T-cell (primary cell): ENCODE measurements at places on chromosomes 5 and 9. TPM values are rescaled to one million over a fixed set of nuclear protein-coding genes. Genes with fewer than 3 reads are reported as not detected.
A peak's percentile ranks its signal among the peaks of the same experiment; 100 is the strongest.

- H3K27me3 ChIP-seq: no peaks in the 10 kb centered on the region
- H3K36me3 ChIP-seq: peaks cover 66% of the 10 kb centered on the region
Measured at GRCh38 chr5:32244017-32244416, 68.7 kb downstream of the MTMR12 start.

DNA sequence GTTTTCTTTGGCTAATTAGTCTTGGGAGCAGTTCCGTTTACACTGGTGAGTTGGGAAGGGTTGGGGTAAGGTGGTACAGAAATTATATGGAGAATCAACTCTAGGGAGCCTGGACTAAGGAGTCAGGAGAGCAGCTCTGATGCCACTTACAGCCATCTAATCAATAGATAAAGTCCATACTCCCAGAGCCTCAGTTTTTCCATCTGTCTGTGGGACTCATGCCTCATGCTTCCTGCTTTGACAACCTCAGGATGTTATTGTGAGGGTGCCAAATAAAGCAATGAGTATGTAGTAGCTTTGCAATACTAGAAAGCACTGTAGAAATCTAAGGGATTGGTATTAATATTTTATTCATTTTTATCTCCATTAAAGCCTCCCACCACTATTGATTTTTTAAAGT is 105.0 kb downstream of the GALNT10 start:
- H3K4me3 ChIP-seq: no peak overlapping the region
- no peak overlapping the region for H3K27ac ChIP-seq
- DNase-seq: no peak
- H3K36me3 ChIP-seq: peaks cover 40% of the 10 kb centered on the region
- H3K4me1 ChIP-seq: no peaks in the 10 kb centered on the region

- H3K27ac ChIP-seq: no peak overlapping the region
- H3K27me3 ChIP-seq: peaks cover 4% of the 10 kb centered on the region
Measured at GRCh38 chr5:96509721-96510350, 76.8 kb upstream of the PCSK1 start.

DNA sequence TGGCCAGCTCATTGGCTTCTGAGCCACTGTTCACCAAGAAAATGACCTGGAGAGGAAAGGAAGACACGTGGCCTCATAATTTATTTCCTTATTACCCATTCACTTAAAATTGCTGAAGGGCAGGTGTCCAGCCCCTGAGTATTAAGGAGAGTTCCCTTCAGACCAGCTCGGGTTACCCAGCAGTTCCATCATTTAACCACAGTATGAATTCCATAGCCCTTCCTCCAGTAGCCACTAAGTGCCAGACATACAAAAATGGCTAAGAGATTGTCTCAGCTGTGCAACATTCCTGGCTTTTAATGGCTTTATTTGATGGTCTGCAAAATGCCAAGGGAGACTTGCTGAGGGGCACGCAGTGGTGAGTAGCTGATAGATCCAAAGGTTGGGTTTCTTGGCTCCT is 12.5 kb downstream of the AGXT2 start:
- no peak overlapping the region for H3K4me3 ChIP-seq
- H3K27me3 ChIP-seq: no peaks in the 10 kb centered on the region
- H3K27ac ChIP-seq: no peak overlapping the region
- DNase-seq: no peak

GRCh38 chr9:137725598-137725997 is 106.8 kb downstream of the EHMT1 start:
- H3K27me3 ChIP-seq: no peaks in the 10 kb centered on the region
- no peak overlapping the region for H3K27ac ChIP-seq
- DNase-seq: no peak
- H3K4me3 ChIP-seq: no peak overlapping the region
- peaks cover 16% of the 10 kb centered on the region for H3K4me1 ChIP-seq

- H3K27ac ChIP-seq: peak overlapping the region; percentile 18
- H3K36me3 ChIP-seq: no peaks in the 10 kb centered on the region
- H3K4me1 ChIP-seq: peaks cover 22% of the 10 kb centered on the region
- peak overlapping the region; percentile 60 for H3K4me3 ChIP-seq
- peak; percentile 45 for DNase-seq
Measured at GRCh38 chr5:177402271-177403043, 2.0 kb upstream of the PFN3 start.

DNA sequence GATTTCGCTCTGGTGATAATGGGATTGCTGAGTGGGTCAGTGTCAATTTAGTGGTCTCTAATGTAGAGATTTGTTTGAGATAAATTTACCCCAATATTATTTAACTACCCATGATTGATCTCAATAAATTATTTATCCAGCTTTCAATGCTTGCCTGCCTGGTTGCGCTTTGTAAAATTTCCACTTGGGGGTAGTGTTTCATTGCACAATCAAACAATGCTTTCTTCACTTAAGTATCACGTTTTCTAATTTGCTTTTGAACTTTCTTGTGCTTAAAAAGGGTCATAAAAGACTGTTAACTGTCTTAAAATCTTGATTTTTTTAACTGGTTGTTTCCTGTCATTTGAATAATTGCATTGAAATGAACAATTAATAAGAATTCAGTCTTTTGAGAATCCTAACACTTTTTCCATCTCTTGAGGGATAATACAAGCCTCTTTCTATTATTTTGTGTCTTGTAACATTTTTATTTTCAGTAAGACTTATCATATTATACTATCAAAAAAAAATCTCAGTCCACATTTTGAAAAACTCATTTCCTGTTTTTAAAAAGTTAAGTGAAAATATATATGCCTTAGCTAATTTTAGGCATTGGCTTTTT is 18.7 kb downstream of the HSD17B4 start:
- peak; percentile 7 for DNase-seq
- H3K4me1 ChIP-seq: no peaks in the 10 kb centered on the region
- no peak overlapping the region for H3K27ac ChIP-seq
- no peak overlapping the region for H3K4me3 ChIP-seq

Gene GLRX
- total RNA-seq: 40.2 TPM

Gene TIMD4
- 4.6 TPM for total RNA-seq

GRCh38 chr5:55544341-55544740 is 9.6 kb upstream of the PLPP1 start:
- no peaks in the 10 kb centered on the region for H3K36me3 ChIP-seq
- H3K4me3 ChIP-seq: no peak overlapping the region
- H3K4me1 ChIP-seq: peaks cover 8% of the 10 kb centered on the region
- H3K27ac ChIP-seq: no peak overlapping the region
- no peak for DNase-seq

Gene FYB1
- total RNA-seq: 372 TPM

DNA sequence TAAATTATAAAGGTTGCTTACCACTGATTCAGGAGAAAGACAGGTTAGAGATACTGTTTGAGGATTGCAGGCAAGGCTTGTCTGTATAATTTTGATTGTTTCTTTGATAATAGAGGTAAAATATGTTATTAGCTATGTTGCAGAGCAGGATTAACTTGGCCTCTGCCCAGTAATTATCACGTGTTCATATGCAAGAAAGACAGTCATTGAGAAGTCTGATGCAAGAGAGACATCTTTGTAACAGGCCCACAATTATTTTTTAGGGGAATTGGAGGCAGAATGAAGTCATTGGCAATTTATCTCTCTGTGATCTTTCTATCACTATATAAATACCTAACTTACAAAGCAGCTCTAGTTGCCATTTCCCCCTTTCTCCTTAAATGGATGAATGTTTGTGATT is 46.0 kb downstream of the SLC44A1 start:
- no peak overlapping the region for H3K27ac ChIP-seq
- no peaks in the 10 kb centered on the region for H3K36me3 ChIP-seq
- H3K27me3 ChIP-seq: no peaks in the 10 kb centered on the region
- no peaks in the 10 kb centered on the region for H3K4me1 ChIP-seq
- DNase-seq: no peak

DNA sequence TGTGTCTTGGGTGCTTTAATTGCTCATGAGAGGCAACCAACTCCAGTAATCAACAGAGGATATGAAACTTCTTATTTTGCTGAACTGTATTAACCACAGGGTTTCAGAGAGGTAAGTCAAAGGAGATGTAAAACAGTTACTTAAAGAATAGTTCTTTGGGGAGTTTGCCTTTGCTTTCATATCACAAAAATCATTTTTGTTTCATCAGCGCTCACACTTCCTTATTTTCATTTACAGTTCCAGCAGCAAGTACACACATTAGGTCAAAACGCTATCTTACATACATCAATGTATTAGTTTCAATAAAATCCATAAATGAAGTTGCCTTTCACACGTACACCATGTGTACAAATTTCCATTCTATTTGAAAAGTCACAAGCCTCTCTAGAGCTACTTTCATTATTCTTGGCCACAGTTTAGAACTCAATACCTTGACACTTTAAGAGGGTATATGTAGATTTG is 50.1 kb downstream of the ST8SIA4 start:
- H3K4me3 ChIP-seq: no peak overlapping the region
- peak overlapping the region; percentile 25 for H3K27ac ChIP-seq
- H3K36me3 ChIP-seq: no peaks in the 10 kb centered on the region
- no peaks in the 10 kb centered on the region for H3K27me3 ChIP-seq

GRCh38 chr9:135747311-135747710 is 45.3 kb downstream of the KCNT1 start:
- no peak for DNase-seq
- no peaks in the 10 kb centered on the region for H3K36me3 ChIP-seq
- H3K27ac ChIP-seq: no peak overlapping the region
- H3K4me3 ChIP-seq: no peak overlapping the region
